Activated CD4-positive, alpha-beta T cell treated with anti-CD3 and anti-CD28 coated beads, Interleukin-2, amount 10 ng/mL, durations not matched to agents 24 days and 14 days (primary cell): ENCODE measurements at places on chromosomes 7 and 10.
A peak's percentile ranks its signal among the peaks of the same experiment; 100 is the strongest.

DNA sequence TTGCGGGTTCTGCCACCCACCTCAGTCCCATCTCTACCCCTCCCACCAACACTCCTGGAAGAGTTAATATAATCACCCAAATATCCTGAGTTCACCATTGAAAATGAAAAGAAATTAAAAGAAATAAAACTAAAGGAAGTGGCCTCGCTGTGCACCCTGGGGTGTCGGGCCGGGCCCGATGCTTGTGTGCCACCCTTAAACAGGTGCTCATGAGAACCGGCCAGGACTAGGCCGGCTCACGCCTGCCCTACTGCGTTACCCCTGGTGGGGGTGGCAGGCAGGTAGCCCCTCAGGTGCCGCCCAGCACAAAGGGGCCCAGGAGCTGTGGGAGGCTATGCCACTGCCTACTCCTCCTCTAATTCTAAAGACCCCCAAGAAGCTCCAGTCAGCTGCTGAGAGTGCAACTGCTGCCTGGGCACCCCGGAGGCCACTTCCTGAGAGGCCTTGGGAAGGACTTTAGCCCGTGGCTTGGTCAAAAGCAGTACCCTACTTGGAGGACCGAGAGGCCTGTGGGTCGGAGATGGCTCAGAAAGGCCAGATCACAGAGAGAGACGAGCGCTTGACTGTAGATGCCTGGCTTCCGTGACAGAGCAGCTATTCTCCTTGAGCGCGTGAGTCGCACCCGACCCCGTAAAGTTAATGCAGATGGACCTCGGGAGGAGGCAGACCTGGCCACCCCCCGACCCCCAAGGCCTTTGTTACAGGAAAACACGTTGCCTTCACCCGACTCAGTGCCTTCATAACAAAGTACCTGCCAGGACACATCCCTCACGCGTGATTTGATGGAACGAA is 51.0 kb upstream of the PPP2R2D start:
- no peak for DNase-seq

- DNase-seq, result peak; percentile 72
Observed at GRCh38 chr10:5628451-5629302, 37.7 kb downstream of the ASB13 start.

DNA sequence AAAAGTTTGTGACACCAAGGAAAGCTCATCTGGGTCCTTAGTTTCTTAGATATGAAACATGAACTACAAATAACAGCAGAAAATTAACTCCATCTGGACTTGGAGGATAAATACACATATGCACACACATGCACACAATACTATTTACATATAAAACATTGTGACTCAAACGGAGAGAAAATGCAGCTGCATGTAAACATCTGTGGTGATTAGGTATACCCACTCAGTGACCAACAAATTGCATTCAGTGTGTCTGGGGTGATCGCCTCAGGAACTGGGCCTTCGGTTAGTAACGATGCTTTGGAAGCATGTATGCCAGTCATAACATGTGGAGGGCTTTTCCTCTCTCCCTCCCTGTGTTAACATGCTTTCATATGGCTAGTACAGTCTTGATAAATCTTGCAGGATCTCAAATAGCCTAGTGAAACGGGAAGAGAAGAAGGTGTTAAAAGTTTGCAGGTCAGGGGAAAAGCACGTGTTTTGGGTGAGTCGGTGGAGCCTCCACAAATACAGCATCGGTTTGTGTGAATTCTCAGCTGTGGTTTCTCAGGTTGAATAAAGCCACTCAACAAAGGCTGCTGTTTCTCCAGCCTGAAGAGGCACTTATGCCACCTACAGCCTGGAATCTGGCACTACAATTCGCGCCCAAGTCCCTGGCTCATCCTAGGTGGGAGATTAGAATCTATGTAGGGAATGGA is 8.7 kb upstream of the GLRX3 start:
- peak; percentile 87 for DNase-seq

GRCh38 chr7:18337048-18337809 is 158.3 kb upstream of the HDAC9 start:
- DNase-seq, result no peak

DNA sequence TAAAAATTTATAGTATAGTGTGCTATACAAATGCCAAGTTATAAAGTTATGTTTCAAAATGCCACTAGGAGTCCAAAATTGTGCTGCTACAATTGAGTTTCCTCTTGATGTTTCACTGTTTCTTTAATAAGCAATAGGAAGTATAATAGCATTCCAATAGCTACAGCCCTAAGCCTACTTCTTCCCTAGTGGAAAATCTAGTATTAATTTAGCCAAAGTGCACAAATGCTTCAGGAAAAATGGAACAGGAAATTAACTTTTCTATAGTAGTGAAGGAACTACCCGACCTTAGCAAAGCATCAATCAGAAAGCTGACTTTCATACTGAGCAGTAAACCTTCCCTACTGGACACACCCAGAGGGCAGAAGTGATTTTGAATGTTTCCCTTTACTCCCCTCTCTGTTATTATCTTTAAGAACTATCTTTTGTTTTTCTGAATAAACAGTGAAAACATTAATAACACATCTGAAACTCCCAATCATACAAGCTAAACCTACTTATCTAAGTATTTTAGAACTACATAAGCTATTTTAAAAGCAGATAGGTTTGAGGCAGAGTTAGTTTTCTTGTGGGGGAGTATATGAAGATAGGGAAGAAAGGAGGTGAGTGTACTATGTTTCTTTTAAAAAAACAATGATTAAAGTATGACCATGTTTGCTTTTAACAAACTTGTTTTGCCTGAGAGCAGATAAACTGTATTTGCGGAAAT is 13.7 kb downstream of the CPED1 start:
- no peak for DNase-seq

DNA sequence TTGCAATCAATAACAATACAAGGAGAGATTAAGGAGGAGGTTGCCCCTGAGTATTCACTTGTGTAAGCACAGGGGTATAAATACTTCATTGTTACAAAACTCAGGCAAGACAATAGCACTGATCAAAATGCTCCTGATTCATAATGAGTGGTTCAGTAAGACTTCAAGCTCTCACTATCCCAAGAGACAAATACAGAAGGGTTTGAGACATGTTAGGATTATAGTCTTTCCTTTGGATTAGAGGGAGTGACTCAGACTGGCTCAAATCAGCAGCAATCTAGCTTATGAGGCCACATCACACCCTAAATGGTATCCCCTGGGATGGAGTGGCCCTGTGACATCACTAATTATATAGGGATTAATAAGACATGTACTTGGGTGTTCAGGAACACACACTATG is 167.2 kb upstream of the HGF start:
- DNase-seq, result no peak

DNA sequence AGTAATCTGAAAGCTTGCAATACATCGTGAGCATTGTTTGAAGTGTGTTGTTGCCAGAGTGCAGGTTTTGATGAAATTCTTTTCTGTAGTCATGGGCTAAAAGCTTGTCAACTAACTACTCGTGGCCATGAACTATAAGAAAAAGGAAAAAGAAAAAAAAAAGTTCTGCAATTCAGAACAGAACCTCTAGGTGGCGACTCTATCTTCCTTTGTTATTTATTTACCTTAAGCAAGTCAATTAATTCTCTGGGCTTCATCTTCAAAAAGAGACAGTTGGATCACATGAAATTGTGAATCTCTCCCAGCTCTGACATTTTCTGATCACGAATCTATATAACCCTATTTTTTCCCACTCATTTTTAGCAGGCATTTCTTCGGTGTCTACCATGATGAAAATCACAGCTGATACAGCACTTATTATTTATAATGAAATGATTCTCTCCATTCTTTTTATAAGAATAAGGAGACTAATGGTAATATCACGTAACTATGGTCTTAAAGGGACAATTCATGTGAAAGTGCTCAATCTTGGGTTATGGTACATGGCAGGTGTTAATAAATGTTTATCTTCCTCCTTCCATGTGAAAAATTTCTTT is 18.8 kb downstream of the TMEM196 start:
- no peak for DNase-seq
